GM10248 (cell line): ENCODE measurements at places on chromosomes 16 and 17.

- DNase-seq, result no peak
These were observed 51.2 kb downstream of the SYCE1L start for GRCh38 chr16:77250400-77250799.

- no peak for DNase-seq
These were observed 131.5 kb downstream of the SNX11 start for GRCh38 chr17:48238933-48239602.

- no peak for DNase-seq
These were observed 169.9 kb downstream of the SPECC1 start for GRCh38 chr17:20179041-20179440.

GRCh38 chr17:45852535-45853297 lies 8.0 kb downstream of the SPPL2C start:
- DNase-seq, result peak; percentile 68

DNA sequence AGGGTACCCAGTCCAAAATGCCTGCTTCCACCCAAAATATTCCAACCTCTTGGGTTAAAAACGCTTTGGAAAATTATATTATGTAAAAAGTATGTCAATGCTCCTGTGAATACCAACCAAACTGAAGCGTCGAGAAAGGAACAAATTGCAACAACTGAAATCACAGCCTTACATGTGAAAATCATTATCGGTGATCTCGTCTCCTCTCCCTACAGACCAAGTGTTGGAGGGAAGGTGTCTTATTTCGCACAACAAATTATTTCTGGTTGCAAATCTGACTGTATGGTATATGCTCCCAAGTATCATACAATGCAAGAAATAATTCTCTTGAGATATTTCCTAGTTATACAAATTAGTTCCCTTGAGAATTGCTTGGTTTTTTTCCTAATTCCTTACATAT lies 89.3 kb upstream of the CDYL2 start:
- no peak for DNase-seq

GRCh38 chr16:22323959-22324786 lies 27.0 kb downstream of the POLR3E start:
- no peak for DNase-seq

- DNase-seq, result no peak
These were observed 87.8 kb downstream of the GNAO1 start for GRCh38 chr16:56279132-56279531.

GRCh38 chr16:81349608-81350305 lies 35.0 kb downstream of the GAN start:
- no peak for DNase-seq

DNA sequence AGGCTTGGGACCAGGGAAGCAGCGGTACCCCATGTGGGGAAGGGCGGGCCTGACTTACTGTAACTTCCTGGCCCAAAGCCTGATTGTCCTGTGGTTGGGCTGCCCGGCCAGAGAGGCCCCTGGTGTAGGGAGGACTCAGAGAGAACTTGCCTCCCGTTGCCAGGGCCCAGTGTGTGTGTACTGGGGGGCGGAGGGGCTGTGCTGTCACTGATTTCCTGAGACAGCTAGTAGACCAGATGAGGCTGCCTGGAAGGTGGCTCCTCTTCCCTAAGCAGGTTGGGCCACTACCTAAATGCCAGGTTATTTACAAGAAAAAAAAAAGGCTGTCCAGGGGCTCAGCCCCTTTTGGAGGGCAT lies 16.7 kb downstream of the SOCS3 start:
- DNase-seq, result no peak

GRCh38 chr16:8087597-8088289 lies 502.6 kb downstream of the TMEM114 start:
- DNase-seq, result no peak
